ENCODE measurements at places on chromosomes 6 and 20. TPM values are rescaled to one million over a fixed set of nuclear protein-coding genes. Genes with fewer than 3 reads are reported as not detected.

GRCh38 chr6:183668-184067 is 108.6 kb upstream of the DUSP22 start:
- no peak for DNase-seq

GRCh38 chr6:11752360-11752759 is 26.2 kb downstream of the ADTRP start:
- DNase-seq = no peak

Gene FOXA2
- 11.9 TPM for total RNA-seq

Gene MACROD2
- 3.2 TPM for total RNA-seq

Gene BTNL2
- not detected for total RNA-seq
